Activated CD4-positive, CD25-positive, alpha-beta regulatory T cell (primary cell): ENCODE measurements at places on chromosomes 12 and 14.

- DNase-seq = no peak
Measured at GRCh38 chr14:104788161-104788818, 7.3 kb downstream of the AKT1 start.

DNA sequence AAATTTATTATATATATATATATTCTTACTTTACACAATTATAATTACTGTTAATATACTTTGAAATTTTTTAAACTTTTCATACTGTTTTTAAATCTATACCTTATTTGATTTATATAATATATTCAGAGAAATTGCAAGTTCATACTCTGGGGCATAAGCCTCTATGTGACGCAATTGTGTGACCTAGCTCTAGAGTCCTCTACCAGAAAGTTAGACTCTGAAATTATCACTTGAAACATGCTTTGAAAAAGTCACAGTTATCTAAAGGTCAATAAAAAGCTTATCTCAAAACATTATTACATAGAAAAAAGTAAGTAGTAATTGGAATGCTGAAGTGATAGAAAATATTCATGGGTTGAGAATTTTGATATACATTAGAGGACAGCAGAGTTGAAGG, 93.8 kb downstream of the LIN7A start:
- no peak for DNase-seq

DNA sequence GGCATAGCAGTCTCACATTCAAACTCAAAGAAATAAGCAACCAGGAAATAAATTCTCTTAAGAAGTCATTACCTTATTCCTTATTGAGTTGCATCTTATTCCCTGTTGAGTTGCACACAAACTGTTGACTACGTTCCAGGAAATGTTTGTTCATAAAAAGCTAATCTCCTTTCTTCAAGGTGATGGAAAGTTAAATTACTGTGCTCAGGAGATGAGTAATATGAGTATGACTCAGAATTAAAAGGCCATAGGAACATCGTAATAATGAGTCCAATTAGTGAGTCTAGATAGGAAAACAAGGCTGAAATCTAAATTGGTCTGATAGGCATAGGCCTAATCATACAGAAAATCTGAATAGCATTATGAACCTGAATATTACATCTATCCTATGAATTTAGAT, 203.1 kb downstream of the SLC2A13 start:
- no peak for DNase-seq

GRCh38 chr12:4107436-4107878, 166.1 kb upstream of the CCND2 start:
- peak; percentile 40 for DNase-seq

GRCh38 chr12:125053821-125054220, 11.4 kb upstream of the AACS start:
- DNase-seq = no peak

GRCh38 chr12:92898755-92899154, 30.3 kb downstream of the EEA1 start:
- no peak for DNase-seq

DNA sequence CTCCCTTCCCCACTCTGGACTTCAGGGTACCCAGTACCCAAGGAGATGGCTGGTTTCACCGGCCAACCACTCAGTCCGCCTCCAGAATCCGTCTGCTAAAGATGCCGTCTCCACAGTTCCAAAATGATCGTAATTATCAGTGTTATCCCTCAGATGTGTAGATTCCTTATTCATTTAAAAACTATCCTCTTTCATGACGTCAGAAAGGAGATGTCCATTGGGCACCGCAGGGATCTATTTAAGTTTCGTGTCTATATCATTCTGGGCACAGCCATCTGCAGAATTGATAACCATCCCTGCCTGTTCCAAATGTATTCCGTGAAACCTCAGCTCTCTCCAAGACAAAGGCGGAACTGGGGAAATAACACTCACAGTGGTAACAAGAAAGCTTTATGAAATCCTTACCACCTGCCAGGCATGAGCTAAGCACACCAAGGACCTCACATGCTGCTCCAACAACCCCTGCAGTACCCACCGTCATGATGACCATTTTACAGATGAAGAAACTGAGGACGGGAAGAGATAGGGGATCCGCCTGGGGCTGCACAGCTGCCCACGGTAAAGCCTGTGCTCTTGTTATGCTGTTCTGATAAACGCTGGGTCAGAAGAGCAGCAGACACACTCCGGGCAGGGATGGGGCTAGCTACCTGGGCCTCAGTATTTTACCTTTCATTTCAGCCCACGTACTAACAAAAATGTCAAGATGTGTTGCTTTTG, 90.0 kb downstream of the BCL11B start:
- DNase-seq = no peak

- DNase-seq = no peak
Measured at GRCh38 chr12:38587594-38587993, 271.0 kb downstream of the ALG10B start.

DNA sequence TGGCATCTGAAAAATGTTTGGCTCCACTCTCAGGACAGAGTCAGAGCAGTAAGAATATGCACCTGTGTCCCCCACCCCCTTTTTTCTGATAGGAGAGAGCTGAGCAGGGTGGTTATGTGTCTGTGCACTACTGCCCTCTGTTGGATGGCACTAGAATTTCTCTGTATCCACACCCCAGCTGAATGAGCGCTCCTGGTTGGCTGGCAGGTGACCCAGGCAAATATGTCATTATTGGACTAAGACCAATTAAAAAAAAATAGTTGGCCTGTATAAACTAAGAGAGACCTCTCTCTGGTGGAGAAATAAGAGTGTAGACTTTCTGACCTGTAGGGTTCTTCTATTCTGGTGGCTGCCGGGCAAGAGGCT, 107.0 kb downstream of the PTCSC3 start:
- DNase-seq = no peak

DNA sequence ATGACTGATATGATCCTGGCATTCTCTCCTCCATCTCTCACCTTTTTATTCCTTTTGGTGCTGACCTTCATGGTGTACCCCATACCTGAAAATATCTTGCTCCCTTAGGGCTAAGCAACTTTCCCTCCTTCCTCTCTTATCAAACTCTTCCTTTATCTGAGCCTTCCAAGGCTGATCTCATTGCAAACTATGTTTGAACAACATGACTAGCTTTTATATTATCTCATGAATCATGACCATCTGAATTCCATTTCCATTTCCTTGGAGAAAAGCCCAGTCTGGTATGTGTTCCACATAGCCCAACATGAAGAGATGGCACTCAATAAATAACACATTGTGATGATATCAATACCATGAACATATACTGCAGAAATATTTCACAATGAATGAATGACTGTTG, 111.6 kb downstream of the TSPAN8 start:
- DNase-seq = no peak

GRCh38 chr14:102283631-102284129, 21.3 kb downstream of the MOK start:
- DNase-seq = no peak

GRCh38 chr14:23605931-23606585, 27.5 kb upstream of the JPH4 start:
- DNase-seq = no peak

- peak; percentile 16 for DNase-seq
Measured at GRCh38 chr14:21525962-21526671, at the start of gene SALL2. Gene SALL2, minus strand, starts transcription at chr14:21526346. Its CDS starts 219 bp downstream, at chr14:21526127.

DNA sequence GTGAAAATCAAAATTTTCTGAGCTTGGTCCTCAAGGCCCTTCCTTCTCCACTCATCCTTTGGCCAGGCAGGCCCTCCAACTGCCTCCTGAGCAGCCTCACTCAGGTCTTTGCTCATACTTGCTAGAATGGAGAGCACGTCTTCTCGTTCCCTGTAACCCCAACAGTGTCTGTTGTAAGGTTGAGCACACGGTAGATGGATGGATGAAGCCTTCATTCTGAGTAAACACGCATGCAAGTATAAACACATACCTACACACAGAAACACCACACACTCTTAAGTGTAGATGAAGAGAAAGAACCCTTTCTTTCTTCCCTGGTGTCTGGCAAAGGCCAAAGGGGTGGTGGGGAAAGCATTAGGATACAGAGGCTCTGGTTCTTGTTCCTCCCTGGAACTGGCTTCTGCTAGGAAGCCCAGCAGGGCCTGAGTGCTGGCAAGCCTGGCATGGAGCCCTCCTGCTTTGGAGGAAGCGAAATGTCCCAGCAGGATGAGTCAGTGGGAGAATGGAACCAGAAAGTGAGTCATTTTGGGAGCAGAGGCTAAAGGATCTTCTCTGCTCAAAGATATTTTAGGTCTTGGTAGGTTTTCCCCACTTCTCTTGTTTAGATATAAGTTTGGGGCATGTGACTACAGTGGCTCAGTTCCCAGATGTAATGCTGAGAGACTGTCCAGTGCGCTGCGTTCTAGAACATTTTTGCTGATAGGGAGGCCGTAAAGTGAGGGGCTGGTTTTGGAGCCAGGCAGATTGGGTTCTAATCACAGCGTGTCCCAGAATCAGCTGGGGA, 127.4 kb downstream of the CACNA1C start:
- no peak for DNase-seq

- DNase-seq = no peak
Measured at GRCh38 chr14:89566644-89567415, 149.8 kb upstream of the FOXN3 start.

DNA sequence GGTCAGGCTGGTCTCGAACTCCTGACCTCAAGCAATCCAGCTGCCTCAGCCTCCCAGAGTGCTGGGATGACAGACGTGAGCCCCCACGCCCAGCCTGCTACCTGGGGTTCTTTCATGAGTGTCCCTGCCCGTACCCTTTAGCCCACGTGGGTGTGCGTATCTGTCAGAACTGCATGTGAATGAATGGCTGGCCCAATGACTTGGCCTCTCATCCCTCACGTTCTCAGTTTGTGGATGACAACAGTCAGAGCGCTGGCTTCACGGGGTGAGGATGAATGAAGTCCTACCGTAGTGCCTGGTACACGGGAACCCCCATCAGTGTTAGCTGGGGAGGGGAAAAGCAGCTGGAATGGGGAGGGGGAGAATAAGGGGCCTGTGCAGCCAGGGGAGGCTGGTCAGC, 16.1 kb upstream of the ZDHHC22 start:
- no peak for DNase-seq

GRCh38 chr12:84911271-84912197, 1.1 kb downstream of the SLC6A15 start:
- DNase-seq = no peak

DNA sequence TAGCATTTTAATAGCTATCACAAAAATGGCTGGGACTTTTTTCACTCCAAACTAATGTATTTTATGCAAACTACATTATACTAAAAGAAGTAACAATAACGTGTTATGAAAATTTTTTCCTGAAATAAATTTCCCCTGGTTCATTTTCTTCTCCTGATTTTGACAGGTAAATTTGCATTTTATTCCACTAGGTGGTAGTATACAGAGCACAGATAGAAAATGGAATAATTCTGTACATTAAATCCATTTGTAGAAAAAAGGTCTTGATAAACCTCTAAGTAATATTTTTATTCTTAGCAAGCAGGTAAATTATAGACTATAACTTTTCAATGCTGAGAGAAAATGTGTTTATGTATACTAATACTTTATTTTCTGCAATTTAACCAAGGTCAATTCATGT, 96.5 kb downstream of the BCAT1 start:
- no peak for DNase-seq

DNA sequence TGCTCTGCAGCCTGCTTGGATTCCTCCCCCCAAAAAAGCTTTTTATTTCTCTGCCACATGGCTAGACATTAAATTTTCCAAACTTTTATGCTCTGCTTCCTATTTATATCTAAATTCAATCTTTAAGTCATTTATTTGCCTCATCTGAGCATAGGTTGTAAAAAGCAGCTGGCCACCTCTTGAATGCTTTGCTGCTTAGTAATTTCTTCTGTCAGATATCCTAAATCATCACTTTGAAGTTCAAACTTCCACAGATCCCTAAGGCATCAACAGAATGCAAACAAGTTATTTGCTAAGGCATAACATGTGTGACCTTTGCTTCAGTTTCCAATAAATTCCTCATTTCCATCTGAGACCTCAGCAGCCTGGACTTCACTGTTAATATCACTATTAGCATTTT, 209.6 kb downstream of the FSCB start:
- DNase-seq = no peak

DNA sequence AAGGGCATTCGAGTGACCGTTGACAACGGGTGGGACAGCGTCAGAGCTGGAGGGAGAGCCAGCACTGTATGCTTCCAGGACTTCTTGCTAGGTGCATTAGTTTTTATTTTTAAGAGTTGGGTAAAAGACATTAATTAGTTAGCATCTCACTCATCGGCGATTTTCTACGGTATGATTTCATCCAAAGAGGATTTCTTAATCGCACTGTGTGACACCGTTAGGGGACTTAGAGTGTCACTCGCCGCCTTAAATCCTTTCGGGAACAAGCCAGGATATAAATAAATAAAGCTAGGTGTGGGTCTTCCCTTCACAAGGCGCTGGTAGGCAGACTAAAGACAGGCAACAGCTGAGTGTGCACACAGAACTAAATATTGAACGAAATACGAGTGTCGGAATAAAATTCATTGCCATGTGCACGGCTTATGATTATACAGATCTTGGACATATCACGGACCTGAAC, 869 bp upstream of the NOVA1 start:
- no peak for DNase-seq

DNA sequence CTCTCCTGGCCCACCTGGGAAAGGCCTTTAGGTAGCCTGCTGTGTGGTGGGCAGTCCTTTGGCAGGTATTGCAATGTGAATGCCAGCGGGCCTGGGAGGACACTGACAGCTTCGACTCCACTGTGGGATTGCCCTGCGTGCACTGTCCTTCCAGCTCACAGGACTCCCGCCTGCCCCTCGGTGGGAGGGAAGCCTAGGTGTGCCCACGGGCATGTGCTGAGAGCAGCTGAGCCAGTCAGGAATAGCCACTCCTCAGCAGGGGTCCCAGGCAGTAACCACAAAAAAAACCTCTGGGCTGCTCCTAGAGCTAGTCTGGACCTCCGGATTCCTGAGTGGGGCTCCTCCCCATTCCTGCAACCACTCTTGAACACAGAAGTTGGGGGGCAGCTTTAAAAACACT, 278.2 kb downstream of the FOXN3 start:
- no peak for DNase-seq

DNA sequence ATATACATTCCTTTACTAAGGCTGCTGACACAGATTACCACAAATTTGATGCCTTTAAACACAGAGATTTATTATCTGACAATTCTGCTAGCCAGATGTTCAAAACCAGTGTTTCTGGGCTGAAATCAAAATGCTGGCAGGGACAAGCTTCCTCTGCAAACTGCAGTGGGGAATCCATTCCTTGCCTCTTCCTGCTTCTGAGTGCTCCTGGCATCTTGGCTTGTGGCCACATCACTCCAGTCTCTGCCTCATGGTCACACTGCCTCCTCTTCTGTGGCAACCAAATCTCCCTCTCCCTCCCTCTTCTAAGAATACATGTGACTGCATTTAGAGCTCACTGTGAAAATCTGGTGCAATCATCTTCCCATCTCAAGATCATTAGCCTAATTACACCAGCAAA, 235.7 kb downstream of the TTC8 start:
- DNase-seq = no peak

- no peak for DNase-seq
Measured at GRCh38 chr14:77148510-77149231, 7.1 kb upstream of the ZDHHC22 start.

DNA sequence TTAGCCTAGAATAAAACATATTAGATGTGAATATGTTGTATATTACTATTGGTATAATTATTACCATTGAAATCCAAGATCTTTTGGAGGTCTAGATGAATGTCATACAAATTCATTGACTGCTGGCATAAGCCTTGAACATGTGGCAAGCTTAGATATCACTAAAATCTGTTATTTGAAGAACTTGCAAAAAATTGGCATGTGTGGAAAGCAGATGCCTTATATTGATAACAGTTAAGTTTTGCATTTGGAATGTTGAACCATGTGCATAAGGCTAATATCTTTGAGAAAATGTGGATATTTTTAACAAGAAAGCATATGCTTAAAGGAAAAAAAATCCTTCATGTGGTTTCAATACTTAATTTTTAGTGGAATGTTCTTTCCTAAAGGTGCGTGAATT, 203.6 kb upstream of the PRICKLE1 start:
- DNase-seq = no peak
